ENCODE measurements at places on chromosomes 1 and 21. TPM values are rescaled to one million over a fixed set of nuclear protein-coding genes. Genes with fewer than 3 reads are reported as not detected.
A peak's percentile ranks its signal among the peaks of the same experiment; 100 is the strongest.

DNA sequence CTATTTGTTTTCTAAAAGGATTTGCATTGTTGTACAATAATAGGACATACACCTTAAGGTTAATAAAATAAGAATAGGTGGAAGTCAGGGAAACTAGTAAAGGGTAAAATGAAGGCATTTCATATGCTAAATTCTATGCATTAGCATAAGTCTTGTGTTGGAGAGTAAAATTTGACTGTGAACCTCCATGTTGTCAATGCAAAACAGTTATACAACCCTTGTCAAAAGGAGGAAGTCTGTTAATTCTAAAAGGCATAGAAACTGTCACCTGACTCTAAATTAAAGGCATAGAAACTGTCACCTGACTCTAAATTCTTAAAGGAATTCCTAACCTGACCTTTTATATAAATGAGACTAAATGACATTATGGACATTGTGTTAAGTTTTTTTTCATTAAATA, 291.8 kb downstream of the OLFM3 start:
- no peak for DNase-seq

GRCh38 chr1:36687312-36687711, 204.6 kb upstream of the CSF3R start:
- DNase-seq, result no peak

DNA sequence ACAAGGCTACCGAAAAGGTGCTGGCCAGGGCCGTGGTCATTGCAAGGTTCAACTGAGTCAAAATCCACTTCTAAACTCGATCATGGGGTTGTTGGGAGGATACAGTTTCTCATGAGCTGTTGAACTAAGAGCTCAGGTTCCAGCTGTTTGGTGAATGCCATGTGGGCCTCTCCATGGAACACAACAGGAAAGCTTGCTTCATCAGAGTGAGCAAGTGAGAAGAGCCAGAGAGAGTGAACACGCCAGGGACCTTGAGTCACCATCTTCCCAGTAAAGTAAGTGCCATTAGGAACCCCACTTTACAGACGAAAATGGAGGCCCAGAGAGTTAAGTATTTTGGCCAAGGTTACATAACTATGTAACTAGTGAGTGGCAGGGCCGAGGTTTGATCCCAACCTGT, 475.1 kb upstream of the VAMP3 start:
- DNase-seq, result no peak

- no peak for DNase-seq
These were observed 25.4 kb downstream of the NUP210L start for GRCh38 chr1:154129391-154129970.

- no peak for DNase-seq
These were observed 124.4 kb downstream of the HUNK start for GRCh38 chr21:31997191-31997590.

DNA sequence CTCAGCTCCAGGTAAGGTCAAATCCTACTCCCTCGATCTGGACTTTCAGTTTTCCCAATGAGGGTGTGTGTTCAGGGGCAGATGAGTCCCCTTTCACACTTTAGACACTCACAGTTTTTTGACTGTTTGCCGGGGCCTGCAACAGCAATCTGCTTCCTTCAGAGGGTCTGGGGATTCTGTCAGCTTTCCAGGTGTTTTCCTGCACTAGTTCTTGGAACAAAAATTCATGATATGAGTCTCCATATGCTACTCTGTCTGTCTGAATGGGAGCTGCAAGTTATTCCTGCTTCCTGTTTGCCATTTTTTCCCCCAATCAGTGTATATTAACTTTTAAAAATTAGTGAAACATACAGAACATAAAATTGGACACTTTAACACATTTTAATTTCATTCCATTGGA, 24.3 kb downstream of the CYP4B1 start:
- no peak for DNase-seq

- no peak for DNase-seq
These were observed 26.9 kb downstream of the INAVA start for GRCh38 chr1:200921571-200922110.

GRCh38 chr21:42683371-42684108, 30.1 kb downstream of the PDE9A start:
- DNase-seq, result no peak

DNA sequence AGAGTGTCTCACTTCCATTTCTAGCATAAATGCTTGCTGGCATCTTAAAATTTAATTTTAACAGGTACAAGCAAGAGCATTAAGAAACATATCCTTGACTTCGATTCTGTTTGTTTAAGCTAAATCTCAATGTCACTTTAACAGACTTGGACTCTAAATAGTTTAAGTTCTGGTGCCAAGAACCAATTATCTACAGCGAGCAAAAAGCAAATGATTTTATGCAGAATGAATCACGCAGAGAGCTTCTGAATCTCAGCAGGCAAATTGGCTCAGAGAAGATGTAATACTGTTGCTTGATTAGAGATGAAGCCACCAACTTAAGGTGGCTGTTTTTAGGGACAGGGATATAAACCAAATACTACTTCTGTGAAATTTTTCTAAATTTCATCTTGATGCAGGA, 117.0 kb upstream of the PLD5 start:
- DNase-seq, result no peak

- DNase-seq, result no peak
These were observed 62.9 kb upstream of the TMPRSS2 start for GRCh38 chr21:41570791-41571355.

DNA sequence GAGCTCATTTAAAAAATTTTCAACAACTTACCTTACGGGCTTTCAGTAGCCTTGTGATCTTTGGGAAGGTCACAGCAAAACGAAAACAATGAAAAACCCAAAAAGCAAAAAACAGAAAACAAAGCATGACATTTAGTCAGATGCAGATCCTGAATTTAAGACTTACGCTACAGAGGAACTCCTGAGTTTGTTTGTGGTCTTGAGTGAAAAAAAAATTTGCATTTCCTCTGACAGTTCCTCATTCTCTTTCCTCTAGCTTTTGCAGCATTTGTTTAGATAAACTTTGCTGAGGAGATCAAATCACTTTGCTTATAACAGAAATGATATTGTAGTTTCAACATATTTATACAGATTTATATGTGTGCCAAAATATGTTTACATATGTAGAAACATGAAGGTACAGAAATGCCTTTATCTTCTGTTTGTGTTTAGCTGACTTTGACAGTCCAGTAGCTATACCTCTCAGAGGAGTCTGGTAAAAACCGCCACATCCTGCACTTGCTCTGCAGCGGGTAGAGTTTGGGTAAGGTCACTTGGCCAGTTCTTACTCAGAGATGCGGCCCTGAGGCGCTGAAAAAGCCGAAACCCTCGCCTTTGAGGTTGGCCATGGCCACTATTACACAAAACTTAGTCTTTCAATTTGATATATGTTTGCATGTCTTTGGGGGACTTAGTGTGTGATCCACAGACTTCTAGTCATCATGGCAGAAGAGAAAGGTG, 142.5 kb downstream of the TNR start:
- DNase-seq, result no peak

- DNase-seq, result no peak
These were observed 8.3 kb upstream of the EPS8L3 start for GRCh38 chr1:109771712-109772657.

- no peak for DNase-seq
These were observed 4.3 kb upstream of the GNAI3 start for GRCh38 chr1:109543988-109544735.

GRCh38 chr1:20200966-20201365, 14.6 kb upstream of the PLA2G2C start:
- no peak for DNase-seq

- DNase-seq, result no peak
These were observed 8.5 kb downstream of the CLCA1 start for GRCh38 chr1:86477256-86477655.

GRCh38 chr1:6033986-6034749, 11.5 kb upstream of the KCNAB2 start:
- peak; percentile 82 for DNase-seq

- peak; percentile 38 for DNase-seq
These were observed 390 bp upstream of the NGF start for GRCh38 chr1:115338457-115338820.

DNA sequence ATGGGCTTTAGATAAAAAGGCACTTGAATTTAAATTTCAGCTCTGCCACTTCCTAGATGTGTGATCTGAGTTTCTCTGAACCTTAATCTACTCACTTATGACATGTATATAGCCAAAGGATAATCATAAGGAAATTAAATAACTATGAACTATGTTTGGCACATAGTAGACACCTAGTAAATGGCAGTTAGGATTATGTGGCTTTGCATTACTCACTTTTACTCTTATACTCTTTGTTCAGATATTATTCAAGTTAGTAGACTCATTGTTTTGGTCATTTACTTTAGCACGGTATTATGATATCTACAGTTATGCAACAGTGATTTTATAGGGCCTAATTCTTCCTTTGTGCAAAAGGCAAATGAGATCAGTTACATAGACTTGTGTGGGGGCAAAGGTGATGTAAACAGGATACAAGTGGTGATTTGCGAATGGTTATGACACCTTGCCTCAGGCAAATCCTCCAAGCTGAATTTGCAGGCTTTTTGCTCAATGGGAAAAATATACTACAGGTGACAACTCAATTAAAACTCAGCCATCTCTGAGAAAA, 297.2 kb upstream of the PBX1 start:
- no peak for DNase-seq

GRCh38 chr1:98278055-98278454, 357.2 kb upstream of the DPYD start:
- DNase-seq, result no peak

DNA sequence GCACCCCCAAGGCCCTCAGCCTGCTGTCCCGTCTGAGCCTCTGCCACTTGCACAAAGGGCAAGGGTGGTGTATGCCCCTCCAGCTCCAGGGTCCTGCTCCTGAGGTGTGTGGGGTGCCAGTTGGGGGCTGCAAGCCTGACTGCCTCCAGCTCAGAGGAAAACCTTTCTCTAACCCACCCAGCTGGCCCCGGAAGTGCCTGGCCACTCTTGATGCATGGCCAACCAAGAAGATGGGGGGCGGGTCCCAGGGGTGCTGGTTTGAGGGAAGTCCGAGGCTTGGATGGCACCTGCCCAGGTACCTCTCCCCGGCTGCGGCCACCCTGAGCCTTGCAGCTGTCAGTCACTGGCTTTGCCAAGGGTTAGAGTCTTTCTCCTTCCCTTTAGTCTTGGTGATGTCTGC, 112.6 kb upstream of the TMPRSS2 start:
- DNase-seq, result no peak

GRCh38 chr1:155499953-155500639, 62.5 kb downstream of the ASH1L start:
- no peak for DNase-seq

DNA sequence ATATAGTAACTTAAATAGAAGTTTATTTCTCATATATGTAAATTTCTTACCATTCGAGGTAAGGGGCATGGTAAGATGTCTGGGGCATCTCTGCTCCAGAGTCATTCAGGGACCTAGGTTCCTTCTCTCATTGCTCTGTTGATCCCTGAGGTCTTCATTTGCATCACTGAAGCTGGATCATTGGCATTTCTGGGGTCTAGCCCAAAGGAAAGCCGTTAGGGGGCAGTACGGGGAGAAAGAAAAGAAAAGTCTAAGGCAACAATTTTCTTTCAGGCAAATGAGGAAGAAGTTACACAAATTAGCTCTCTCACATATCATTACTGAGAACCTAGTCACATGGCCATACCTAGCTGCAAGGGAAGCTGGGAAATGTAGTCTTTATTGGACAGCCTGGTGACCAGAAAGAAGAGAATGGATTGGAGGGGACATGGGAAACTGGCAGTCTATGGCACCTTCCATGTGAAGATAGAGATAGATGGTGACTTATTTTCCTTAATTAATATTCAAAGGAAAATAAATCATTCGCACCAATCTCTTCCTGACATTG, 10.2 kb upstream of the SUSD4 start:
- DNase-seq, result no peak

GRCh38 chr1:21659099-21659923, 9.8 kb downstream of the RAP1GAP start:
- peak; percentile 87 for DNase-seq

- DNase-seq, result no peak
These were observed 44.7 kb downstream of the PTGFRN start for GRCh38 chr1:116954440-116954839.

GRCh38 chr1:18058206-18058921, 49.2 kb upstream of the IGSF21 start:
- no peak for DNase-seq

- no peak for DNase-seq
These were observed 17.7 kb downstream of the PLA2G5 start for GRCh38 chr1:20087668-20088067.

DNA sequence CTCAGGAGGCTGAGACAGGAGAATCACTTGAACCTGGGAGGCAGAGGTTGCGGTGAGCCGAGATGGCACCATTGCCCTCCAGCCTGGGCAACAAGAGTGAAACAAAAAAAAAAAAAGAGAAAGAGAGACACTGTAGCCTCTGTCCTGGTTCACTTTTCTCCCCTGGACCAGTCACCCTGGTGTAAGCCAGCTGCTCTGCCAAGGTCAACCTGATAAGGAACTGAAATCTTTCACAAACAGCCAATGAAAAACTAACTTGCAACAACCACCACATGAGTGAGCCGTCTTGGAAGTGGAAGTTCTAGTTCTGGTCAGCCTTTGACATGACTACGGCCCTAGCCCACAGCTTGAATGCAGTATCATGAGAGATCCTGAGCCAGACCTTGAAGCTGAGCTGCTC, 36.8 kb upstream of the CXADR start:
- DNase-seq, result no peak

DNA sequence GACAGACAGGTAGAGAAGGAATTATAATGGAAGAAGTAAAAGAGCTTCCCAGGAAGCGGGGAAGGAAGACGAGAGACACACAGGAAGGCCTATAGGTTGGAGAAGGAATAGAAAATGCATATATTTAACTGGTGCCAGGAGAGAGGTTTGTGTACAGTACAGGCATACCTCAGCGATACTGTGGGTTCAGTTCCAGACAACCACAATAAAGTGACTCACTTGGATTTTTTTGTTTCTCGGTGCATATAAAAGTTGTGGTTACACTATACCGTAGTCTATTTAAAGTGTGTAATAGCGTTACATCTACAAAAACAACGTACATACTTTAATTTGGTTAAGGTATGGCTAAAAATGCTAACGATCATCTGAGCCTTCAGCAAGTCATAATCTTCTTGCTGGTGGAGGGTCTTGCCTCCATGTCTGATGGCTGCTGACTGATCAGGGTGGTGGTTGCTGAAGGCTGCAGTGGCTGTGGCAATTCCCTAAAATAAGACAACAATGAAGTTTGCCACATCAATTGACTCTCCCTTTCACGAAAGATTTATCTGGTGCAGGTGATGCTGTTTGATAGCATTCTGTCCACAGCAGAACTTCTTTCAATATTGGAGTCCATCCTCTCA, 16.0 kb downstream of the YARS1 start:
- DNase-seq, result no peak

Gene SHE
- total RNA-seq, result 79.3 TPM

Gene ITLN1
- not detected for total RNA-seq

Gene CLCNKA
- not detected for total RNA-seq

Gene SLC22A15
- total RNA-seq, result 21.9 TPM

Gene TNFAIP8L2
- total RNA-seq, result 1.6 TPM

Gene FCGR2B
- total RNA-seq, result not detected

Gene RGS13
- not detected for total RNA-seq

Gene PEAR1
- 50.7 TPM for total RNA-seq

All from endothelial cell (in vitro differentiated cells).